CD4-positive, alpha-beta T cell treated with Interleukin-21 for 1 hour (primary cell): ENCODE measurements at places on chromosomes 4 and X.

GRCh38 chrX:131572372-131573014 is 28.6 kb downstream of the OR13H1 start:
- no peak for DNase-seq

- DNase-seq, result no peak
Measured at GRCh38 chrX:103398421-103398864, 22.1 kb downstream of the BEX3 start.

GRCh38 chr4:21290562-21290961 is 590.3 kb downstream of the PACRGL start:
- DNase-seq, result no peak

GRCh38 chr4:111943796-111944203 is 201.5 kb upstream of the FAM241A start:
- DNase-seq, result no peak

DNA sequence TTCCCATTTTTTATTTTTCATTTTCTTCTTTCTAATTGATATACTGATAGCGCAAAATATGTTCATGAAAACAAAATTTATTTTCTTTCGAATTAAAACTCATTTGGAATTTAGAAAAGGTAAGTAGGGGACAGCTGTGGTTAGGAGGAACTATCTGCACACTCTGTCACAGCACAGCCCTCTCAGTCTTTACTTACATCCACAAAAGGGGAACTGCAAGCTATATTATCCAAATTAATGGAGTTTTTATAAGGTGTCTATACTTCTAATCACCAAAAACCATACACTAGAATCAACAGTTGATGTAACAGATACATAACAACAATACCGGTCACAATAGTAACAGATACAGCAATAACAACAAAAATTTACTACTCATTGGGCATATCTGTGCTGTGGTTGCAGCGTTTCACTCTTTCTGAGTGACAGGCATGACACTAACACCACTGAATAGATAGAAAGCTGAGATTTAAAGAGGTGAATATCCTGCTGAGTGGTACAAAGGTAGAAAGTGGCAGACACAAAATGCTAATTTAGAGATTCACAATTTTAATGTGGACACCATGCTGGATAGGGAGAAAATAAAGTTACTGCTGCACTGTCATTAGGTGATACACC is 160.7 kb downstream of the PPP3CA start:
- DNase-seq, result no peak
